Stimulated activated CD4-positive, alpha-beta T cell treated with anti-CD3 and anti-CD28 coated beads, TNF-alpha, amount 100 ng/mL, for 48 hours (primary cell): ENCODE measurements at places on chromosomes 11 and 22.

GRCh38 chr11:105273660-105274280 is 134.2 kb upstream of the CARD18 start:
- DNase-seq = no peak

- no peak for DNase-seq
These were observed 45.9 kb upstream of the CTSC start for GRCh38 chr11:88383447-88383846.

GRCh38 chr11:65968600-65969482 is 7.3 kb downstream of the SART1 start:
- no peak for DNase-seq

DNA sequence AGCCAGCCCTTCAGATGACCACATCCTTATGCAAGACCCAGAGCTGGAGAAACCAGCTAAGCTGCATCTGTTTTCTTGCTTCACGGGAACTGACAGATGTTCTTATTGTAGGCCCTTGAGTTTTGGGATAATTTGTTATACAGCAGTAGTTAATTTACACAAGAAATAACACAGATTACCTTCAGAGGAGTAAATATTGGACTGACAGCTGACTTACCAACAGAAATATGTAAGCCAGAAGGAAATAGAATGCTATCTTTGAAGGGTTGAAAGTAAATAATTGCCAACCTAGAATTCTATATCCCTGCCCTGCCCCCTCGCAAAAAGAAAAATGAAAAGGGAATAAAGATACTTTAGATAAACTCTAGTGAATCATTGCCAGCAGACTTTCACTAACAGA is 124.1 kb downstream of the WNT7B start:
- DNase-seq = no peak

DNA sequence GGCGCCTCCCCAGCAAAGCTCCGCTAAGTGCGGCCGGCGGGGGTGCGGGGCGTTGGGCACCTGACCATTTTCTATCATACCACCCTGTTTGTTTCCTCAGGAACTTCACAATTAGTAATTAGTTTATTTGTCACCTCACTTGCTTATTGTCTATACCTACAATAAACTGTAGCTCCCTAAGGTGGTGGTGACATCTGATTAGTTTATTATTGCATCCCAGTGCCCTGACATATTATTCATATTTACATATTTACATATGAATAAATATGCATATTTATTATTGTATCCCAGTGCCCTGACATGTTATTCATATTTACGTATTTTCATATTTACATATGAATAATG is 24.7 kb upstream of the SORL1 start:
- DNase-seq = no peak

- no peak for DNase-seq
These were observed 531 bp upstream of the SOX6 start for GRCh38 chr11:16356761-16357393.

- DNase-seq = no peak
These were observed 73.7 kb downstream of the RTL6 start for GRCh38 chr22:44424359-44424682.

GRCh38 chr22:22800716-22801115 is 86.9 kb upstream of the IGLL5 start:
- DNase-seq = no peak

DNA sequence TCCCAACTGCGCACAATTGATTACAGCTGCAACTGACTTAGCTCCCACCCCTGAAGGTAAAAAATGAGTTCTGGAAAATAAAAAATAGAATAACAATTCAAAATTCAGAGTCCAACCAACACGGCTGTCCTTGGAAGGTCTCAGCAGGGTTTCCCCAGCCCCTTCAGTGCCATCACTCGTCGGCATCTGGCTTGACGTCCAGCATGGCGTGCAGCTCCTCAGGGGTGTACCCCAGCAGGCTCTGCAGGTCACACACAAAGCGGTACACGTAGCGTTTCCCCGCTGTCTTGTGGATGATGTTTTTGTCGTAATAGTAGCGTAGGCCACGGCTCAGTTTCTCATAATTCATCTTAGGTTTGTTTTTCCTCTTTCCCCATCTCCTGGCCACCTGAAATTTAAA is 125.2 kb downstream of the ETS1 start:
- DNase-seq = no peak

GRCh38 chr11:16278979-16279378 is 77.4 kb downstream of the SOX6 start:
- DNase-seq = no peak

GRCh38 chr22:49690454-49690853 is 137.2 kb downstream of the BRD1 start:
- DNase-seq = no peak

DNA sequence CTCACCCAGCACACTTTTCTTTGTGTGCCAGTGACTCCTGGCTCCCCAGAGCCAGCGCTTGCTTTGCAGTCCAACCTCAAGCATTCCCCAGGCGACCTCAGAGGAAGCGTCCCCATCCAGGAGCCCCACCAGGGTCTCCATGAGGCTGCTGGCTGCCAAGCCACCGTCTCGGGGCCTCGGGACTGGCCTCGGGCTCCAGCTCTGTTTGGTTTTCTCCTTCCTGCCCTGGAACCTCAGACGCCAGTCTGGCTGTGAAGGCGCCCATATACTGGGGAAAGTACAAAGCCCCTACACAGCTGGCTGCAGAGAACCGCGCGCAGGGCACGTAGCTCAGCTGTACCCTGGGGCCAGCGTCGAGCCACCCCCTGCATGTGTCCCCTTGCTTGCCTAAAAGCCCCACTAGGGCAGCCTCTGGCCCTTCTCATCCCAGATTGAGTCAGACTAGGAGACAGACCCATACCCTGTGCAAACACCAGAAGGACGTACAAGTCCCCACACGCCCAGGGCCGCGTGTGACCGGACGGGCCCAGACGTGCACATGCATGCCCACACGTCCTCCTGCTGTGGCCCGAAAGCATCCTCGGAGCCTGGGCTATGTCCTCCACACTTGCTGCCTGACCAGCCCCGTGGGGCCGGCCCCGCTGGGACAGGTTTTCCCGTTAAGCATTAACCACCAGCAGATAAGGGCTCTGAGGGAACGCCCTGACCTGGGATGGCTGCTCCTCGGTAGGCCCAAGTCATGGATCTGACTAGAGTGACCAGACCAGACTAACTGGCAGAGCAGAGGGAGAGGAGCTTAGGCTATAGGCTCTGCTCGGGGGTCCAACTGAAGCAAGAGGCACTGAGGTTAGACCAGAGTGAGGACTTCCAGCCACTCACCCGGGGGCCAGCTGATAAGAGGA is 4.2 kb upstream of the SYT8 start:
- no peak for DNase-seq

- no peak for DNase-seq
These were observed 7.5 kb downstream of the HSPA8 start for GRCh38 chr11:123054301-123055065.

- DNase-seq = peak; percentile 12
These were observed at the start of gene PARVG for GRCh38 chr22:44180706-44181032. Gene PARVG (plus strand): TSS chr22:44180925. CDS start chr22:44183330, 2,405 bp downstream.

DNA sequence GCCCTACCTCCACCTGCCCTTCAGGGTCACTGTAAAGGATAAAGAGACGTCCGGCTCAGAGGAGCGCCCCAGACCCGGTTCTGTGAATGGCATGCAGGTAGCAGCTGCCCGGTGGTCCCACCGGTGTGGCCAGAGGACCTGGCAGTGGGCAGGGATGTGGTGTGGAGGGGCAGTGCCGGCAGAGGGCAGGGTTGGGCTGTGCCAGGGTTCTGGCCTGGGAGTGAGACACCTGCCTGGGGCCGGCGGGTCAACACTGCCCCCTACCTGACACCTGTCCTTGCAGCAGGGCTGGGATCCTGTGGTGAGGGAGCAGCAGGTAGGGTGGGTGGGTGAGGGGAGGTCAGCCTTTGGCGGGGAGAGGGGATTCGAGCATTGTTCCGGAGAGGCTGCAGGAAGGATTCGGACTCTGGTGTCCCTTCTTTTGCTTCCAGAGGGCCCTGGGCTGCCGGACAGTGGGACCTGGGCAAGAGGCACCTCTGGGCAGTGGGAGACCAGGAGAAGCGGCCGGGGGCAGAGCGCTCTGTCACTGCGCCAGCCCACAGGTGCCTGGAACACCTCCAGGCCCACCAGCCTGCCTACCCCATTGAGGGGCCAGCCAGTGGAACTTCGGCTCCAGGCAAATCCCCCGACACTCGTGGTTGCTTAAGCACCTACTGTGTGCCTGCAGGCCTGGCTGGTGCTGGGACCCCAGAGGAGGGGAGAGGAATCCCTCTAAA is 1.6 kb upstream of the PHLDA2 start:
- DNase-seq = peak; percentile 39

DNA sequence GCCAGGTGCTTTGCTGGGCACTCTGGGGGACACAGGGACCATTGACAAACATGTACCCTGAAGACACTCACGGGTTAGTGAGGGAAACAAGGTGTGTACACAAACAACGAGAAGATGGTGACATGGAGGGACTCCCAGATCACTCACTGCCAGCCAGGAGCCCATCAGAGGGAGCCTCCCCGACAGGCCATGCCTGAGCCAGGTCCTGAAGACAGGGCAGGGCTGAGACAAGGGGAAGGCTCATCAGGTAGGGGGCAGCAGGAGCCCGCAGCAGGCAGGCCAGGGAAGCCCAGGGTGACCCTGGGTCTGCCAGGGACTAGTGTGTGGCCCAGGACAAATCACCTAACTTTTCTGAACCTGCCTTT is 127.9 kb downstream of the BUD13 start:
- DNase-seq = no peak

- DNase-seq = no peak
These were observed 18.4 kb downstream of the ACO2 start for GRCh38 chr22:41487037-41487935.

DNA sequence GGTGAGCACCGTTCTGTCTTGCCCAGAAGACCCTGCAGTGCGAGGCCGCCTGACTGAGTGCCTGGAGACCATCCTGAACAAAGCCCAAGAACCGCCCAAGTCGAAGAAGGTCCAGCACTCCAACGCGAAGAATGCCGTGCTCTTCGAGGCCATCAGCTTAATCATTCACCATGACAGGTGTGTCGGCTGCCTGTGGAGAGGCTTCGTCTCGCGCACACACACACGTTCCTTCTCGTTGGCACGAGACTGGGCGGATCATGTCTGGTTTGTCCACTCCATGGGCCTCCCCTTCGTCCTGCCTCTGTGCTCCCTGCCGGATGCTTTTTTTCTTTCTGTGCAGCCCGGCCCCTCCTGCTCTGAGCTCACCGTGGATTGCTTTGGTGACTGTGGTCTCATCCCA is 51.1 kb downstream of the MUC6 start:
- DNase-seq = no peak

GRCh38 chr11:62959422-62959980 is 25.3 kb downstream of the SLC22A6 start:
- no peak for DNase-seq

DNA sequence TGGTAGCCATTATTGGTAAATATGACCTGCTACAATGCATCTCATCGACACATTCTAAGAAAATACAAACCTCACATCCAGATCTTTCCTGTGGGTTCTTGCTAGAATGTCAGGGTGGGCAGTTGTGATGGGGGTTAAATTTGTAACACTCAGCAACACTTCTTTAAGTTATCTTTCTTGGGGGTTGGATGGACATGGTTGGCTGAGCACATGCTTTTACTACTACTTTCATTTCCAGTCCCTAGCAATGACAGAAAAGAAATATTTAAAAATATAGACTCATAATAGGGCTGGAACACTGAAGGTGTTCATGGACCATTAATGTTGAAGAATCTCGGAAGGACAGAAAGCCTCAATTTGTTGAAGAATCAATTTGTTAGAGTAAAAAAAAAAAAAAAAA is 57.6 kb downstream of the APOL3 start:
- DNase-seq = no peak

GRCh38 chr22:22981670-22982571 is 88.4 kb upstream of the GNAZ start:
- DNase-seq = no peak

GRCh38 chr22:47556473-47556872 is 794.0 kb downstream of the TBC1D22A start:
- no peak for DNase-seq

DNA sequence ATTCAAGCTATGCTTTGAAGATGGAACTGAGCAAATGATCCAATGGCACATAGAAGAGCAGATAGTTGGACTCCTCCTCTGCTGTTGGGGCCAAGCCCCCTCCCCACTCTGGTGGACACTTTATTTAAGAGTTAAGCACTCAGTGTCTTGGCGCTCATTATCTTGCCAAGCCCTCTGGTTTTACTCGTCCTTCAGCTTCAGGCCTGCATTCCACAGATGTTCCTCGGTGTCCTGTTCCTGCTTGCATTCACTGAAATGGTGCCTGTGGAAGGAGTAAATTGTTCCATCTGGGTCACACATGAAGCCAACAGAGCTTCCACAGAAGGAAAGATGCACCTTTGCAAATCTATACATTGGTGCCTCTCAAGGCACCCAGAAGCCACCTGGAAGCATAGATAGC is 26.1 kb downstream of the MAML2 start:
- DNase-seq = no peak

GRCh38 chr11:45876401-45876800 is 9.1 kb upstream of the MAPK8IP1 start:
- no peak for DNase-seq

- no peak for DNase-seq
These were observed 10.6 kb downstream of the TBC1D22A start for GRCh38 chr22:46773076-46773475.

DNA sequence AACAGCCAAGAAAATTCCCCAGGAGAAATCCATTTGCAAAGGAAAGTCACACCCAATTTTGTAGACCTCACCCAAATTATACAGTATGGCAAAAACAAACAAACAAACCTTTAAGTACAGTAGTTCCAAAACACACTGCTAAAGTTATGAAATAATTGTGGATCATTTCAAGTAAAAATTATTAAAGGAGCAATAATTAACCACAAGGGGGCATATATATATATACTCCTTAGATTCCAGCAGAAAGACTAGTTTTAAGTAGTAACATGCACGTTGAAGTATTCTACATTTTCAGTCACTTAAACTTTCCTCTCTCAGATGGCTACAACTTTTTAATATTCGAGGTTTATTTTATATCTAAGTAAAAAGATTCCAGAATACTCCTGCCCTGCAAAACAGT is 26.8 kb downstream of the RNF141 start:
- no peak for DNase-seq

- DNase-seq = no peak
These were observed 4.9 kb downstream of the LRP4 start for GRCh38 chr11:46913484-46913883.

- DNase-seq = no peak
These were observed 62.5 kb downstream of the SHANK2 start for GRCh38 chr11:71189768-71190315.

- DNase-seq = no peak
These were observed 23.6 kb upstream of the RNASEH2C start for GRCh38 chr11:65744026-65744698.

DNA sequence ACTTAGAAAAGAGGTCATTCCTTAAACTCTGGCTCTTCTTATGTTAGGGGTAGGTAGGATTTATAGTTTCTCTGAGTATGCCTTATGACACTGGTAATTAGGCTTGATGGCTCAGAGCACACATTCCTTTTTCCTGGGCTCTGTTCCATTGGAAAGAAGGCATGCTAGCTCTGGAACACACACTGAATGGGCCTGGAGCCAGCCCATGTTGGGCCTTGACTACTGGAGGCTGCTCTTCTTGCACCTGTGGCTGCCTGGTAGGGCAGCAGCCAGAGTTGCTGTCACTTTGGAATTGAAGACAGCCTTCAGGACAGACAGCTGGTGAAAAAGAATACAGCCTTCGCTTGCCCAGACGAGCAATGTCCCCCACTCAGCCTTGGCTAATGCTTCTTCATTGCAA is 18.2 kb downstream of the MCAM start:
- DNase-seq = no peak
